ENCODE measurements at places on chromosomes 2 and 18.

GRCh38 chr2:153971250-153971649 is 99.5 kb downstream of the GALNT13 start:
- DNase-seq: no peak

DNA sequence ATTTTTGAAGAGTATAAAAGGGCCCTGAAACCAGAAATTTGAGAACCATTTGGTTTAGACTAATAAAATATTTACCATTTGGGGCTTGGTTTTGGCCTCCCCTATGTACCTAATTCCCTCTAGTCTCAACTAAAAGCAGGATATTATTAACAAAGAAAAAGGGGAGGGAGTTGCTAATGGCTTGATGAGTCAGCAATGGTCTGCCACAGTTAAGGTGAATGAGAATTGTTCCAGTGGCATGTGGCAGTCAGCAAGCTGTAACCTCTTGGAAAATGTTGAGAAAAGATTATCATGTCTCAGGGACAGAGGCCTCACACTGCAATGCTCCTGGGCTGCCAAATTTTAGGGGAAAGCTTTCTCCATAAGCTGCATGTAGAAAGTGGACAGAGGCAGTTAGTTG is 20.1 kb upstream of the SLC39A10 start:
- no peak for DNase-seq

DNA sequence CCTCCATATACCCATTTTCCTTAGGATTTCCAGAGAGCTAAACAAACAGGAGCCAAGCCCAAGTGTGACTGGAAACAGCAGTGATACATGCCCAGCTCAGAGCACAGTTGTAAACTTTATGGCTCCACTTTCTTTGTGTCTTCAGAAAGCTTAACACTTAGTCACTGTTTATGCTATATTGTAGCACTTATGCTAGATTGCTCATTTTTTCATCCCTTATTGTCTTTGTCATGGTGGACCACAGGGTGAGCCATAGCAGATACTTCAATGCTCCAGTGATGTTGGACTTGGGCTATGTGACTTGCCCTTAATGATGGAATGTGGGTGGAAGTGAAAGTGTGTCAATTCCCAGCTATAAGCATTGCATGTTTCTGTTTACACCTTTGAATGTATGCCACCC is 401.6 kb downstream of the METTL4 start:
- no peak for DNase-seq

- DNase-seq: no peak
Measured at GRCh38 chr2:10272464-10272863, 30.2 kb upstream of the HPCAL1 start.

DNA sequence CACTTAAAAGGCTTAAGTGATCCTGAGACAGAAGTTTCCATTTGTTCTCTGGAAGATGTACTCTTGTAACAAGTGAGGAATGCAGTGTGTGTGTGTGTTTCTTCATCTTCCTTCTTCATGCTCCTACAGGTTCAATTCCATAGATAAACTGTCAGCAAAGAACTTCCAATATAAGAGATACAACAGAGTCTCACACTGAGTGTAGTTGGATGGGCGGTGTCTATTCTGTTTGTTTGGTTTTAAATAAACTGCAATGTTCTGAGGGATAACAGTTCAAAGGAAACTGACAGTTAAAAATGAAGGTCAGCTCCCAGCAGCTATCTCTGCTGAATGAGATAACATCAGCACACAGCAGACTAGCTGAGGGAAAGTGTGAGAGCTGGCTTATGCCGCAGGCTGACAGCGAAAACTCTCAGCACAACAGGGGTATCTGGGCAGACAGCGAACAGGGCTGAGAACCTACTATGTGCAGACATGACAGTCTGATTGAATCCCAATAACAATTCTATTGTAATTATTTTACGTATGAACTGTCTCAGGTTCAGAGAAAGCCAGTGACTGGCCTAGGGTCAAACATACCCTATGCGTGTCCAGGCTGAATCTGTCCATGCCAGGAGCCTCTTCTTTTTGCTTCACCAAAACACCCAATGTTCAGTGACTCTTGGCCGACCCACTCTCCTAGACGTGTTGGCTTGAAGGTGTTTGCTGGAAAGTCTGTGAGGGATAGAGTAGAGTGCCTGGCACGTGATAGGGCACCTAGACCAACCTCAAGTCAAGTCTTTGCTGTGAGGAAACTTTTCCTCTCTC is 201.9 kb upstream of the TRIB2 start:
- no peak for DNase-seq

DNA sequence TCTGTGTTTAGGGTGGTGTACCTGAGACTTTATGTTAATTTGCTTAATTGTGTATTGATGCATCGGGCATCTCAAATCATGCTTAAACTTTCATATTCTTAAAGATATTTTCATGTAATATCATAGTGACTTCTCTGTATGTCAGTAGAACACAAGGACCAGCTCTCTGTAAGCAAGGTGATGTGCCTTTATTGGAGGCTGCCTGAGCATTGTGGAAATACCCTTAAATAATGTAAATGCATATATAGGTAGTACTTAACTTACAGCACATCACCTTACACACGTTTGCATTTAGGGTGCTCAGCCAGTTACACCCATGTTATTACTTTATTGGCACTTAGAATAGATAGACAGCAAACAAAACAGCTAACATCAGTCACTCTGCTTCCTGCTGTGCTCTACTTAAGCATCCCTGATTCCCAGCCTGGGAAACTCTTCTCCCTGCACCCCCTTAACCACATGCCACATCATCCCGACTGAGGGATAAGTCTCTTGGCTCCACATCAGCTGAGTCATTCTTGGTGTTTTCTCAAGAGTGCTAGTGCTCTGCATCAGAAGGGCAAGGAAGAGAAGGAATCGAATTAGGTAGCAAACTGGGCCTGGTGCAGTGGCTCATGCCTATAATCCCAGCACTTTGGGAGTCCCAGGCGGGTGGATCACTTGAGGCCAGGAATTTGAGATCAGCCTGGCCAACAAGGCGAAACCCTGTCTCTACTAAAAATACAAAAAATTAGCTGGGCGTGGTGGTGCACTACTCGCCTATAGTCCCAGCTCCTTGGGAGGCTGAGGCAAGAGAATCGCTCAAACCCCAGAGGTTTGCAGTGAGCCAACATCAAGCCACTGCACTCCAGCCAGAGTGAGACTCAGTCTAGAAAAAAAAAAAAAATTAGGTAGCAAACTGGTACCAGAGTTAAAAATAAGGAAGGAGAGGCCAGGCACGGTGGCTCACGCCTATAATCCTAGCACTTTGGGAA is 108.7 kb downstream of the MAP3K20 start:
- no peak for DNase-seq

GRCh38 chr18:39871961-39872360 is 2083.1 kb upstream of the PIK3C3 start:
- no peak for DNase-seq

- DNase-seq: no peak
Measured at GRCh38 chr18:71665131-71665530, 879.0 kb downstream of the CBLN2 start.

DNA sequence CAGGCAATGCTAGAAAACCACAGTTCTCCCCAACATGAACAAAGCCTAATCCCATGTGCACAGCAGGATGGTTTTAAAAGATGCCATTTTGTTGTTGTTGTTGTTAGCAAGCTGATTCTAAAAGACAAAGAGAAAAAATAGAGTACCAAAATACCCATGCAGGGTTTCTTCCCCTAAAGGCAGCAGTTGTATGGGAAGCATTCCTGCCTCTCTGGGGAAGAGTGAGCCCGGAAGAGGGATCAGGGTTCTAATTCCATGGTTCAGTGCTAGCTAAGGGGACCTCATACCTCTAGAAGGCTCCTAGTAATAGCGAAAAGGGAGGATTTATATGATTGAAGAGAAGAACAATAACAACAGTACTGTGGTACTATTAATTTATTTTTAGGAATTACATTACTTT is 327.6 kb downstream of the DPP10 start:
- DNase-seq: no peak

GRCh38 chr2:195824478-195824877 is 167.5 kb downstream of the SLC39A10 start:
- DNase-seq: no peak

DNA sequence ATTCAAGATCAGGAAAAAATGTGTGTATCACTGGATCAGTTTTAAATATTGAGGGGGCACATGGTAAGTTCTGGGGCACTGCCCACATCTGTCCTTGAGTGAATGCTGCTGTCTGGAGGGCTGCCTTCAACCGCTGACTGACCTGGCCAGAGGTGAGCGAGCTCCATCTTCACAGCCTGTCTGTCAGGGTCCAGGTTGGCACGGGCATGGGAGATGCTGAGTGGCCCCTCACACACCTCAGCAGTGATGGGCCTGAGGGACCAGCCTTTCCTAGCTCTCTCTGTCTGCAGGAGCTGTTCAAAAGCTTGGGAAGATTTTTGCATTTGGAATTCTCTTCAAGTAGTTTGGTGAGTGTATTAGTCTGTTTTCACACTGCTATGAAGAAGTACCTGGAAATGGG is 114.8 kb upstream of the ALKAL2 start:
- peak; percentile 32 for DNase-seq

- no peak for DNase-seq
Measured at GRCh38 chr2:127256866-127257265, 36.8 kb upstream of the CYP27C1 start.

DNA sequence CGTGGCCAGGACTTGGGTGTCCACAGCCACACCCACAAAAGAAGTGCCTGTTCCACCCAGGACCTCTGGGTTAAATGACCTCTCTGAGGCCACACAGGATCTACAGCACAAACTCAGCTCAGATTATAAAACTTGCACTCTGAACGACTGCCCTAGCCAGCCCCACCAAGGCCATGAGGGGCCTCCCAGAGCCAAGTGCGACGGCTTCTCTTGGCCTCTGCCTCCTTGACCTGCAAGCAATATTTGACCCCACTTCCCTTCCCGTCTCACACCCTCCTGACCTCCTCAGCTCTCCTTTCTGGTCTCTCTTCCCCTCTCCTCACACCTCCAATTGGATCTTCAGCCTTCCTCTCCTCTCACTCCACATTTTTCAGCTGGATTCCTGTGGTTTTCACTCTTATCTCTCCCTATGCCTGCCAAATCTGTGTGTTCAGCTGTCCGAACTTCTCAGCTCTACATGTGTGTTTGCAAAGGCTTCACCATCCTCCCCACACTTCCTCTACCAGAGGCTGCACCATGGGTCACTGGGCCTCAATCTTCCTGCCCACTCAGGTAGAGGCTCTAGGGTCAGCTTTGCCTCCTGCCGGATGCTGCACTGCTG is 25.3 kb upstream of the STEAP3 start:
- DNase-seq: no peak

DNA sequence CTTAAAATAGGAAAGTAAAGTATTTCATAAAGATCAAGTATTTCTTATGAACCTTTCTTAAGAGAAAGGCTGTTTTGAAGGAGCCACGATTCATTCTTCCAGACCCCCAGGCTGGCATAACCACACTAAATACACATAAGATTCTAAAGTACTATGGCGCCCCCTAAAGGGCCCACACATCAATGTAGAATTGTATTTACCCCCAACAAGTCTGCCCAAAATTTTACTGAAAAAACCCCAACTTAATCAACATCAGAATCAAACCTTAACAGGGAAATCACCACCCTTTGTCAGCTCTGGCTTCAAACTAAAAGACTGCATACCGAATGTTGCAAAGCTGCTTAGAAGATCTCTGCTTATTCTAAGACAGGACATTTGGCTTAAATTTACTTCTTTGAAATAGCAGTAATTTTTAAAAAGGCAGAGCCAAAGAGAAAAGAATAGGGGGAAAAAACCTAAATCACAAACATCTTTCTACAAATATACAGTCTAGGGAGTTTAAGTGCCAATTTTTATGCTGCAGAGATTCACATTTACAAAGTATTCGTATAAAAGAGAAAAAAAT is 20.4 kb upstream of the BCL2 start:
- DNase-seq: peak; percentile 10

Data from CD8-positive, alpha-beta T cell (primary cell).